ENCODE measurements at places on chromosomes 12 and 14.
A peak's percentile ranks its signal among the peaks of the same experiment; 100 is the strongest.

GRCh38 chr12:68406134-68406576, 74.0 kb upstream of the MDM1 start:
- DNase-seq, result peak; percentile 92

- no peak for DNase-seq
Measured at GRCh38 chr14:24947131-24947530, 102.8 kb downstream of the STXBP6 start.

- DNase-seq, result no peak
Measured at GRCh38 chr14:93010522-93011140, 87.7 kb downstream of the CHGA start.

DNA sequence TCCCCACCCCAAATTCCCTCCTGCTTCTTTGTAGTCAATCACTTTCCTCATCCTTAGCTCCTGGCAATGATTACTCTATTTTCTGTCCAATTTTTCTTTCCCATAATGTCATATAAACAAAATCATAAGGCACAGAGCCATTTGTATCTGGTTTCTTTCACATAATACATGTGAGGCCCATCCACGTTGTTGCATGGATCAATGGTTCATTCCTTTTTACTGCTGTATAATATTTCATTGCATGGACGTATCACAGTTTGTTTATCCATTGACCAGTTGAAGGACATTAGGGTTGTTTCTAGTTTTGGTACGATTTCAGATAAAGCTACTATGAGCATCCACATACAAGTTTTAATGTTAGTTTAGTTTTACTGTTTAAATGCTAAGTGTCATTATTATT, 13.7 kb upstream of the MED13L start:
- DNase-seq, result no peak

DNA sequence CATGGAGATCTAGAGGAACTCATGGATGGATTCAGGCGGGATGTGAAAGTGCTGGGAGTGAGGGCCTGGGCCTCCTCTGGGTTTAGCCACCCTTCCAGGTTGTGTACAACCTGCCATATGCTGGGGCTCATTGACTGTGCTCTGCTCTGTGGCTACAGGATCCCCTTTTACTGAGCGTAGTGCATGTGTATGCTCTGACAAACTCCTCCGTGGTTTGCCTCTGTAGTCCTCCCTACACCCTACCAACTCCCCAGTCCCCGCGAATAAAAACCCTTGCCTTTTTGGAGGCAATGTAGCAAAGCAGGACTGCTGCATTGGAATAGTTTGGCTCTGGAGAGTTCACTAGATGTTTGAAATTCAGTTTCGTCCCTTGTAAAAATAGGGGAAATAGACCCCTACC, 17.4 kb downstream of the JDP2 start:
- no peak for DNase-seq

DNA sequence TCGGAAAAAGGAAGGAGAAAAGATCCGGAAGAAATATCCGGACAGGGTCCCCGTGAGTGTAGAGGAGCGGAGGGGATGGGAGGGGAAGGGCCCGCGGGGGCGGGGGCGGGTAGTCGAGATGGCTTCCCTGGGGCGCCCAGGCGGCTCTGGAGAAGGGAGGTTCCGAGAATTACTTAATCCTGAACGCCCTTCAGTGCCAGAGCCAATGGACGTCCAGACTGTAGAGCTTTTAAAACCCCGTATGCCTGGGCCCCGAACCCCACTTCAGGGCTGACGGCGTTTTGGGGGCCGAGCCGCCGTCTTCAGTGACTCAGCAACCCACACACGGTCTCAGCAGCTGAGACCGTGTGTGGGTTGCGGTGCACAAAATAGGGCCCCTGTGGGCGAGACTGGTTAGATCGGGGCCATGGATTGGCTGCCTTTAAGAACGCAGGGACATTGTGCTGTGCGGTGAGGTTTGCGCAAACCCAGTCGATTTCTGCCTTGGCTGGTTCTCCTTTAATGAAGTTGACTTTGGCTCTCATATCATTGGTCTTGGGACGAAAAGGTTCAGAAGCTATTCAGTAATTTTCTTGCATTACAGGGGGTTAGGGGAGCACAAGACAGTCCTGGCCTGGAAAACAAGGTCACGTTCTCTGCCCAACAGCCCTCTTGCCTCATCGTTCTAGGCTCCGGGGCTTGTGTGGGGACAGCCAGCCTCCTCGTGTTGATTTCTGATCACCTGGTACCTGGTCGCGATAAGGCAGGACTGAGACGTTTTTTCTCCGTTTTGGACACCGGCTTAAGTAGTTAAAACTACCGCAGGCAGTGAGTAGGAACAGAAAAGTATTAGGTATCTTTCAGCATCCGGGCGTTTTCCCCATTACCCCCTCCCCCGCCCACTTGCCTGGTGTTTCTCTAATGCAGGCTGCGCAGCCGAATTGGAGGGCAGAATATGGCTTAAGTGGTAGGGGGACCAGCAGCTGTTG, 775 bp downstream of the GABARAPL1 start:
- DNase-seq, result peak; percentile 99

GRCh38 chr14:24339284-24340151, at the start of gene RIPK3:
Gene RIPK3, minus strand, starts transcription at chr14:24339991. Its CDS starts 165 bp downstream, at chr14:24339826.
- peak; percentile 85 for DNase-seq

All from suppressor macrophage (primary cell).